ENCODE measurements at places on chromosomes 12 and 14.
A peak's percentile ranks its signal among the peaks of the same experiment; 100 is the strongest.

GRCh38 chr14:67395876-67396189 is 16.1 kb downstream of the PLEK2 start:
- no peak for DNase-seq

DNA sequence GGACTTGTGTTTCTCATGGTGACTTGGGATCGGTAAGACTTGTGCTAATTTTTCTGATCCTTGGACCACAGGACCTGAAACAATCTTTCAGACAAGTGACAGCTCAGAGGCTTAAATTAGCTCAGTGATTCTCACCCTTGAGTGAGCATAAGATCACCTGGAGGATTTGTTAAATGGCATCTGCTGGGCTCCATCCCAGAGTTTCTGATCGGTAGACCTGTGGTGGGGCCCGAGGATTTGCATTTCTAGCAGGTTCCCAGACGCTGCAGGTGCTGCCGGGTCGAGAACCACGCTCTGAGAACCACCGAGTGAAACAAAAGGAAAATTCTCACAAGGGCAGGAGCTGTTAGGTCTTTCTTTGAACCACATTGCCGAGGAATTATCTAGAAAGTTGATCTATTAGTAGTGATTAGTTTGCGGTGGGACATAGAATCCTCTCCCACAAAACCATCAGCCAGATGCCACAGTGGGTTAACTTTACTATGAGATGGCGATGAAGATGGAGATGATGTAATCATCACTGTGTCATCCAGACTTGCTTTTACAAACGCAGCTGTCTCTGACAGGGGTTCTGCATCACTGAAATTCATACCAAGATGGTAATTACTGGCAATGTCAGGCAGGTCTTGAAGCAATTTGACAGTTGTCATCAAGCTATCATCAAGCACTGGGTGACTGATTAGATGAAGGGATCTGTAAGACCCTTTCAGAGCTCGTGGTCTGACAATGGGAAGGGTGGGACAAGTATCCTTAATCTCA is 184.0 kb downstream of the AACS start:
- DNase-seq = no peak

GRCh38 chr12:100793182-100793581 is 1.4 kb upstream of the ANO4 start:
- no peak for DNase-seq

- DNase-seq = peak; percentile 90
Measured at GRCh38 chr12:6341417-6342139, at the start of gene TNFRSF1A. TSS of gene TNFRSF1A (minus strand) at chr12:6342076. CDS start at chr12:6341814, 262 bp downstream.
